ENCODE measurements at places on chromosomes 6 and 20.

- no peak for DNase-seq
These were observed 57.1 kb downstream of the CDH22 start for GRCh38 chr20:46251211-46251673.

DNA sequence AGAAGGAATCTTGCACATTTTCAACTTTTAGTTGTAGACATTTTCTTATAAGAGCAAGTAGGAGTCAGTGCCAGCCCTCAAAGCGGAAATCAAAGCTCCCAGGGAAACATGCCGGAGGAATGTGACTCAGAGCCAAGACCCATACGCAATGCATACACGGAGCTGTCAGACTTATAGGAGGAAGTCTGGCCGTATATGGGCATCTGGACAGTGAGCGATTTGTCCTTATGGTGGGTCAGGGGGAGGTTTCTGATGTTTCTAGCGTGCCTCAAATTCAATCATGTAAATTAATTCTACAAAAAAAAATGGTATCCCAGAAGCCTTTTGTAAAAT lies 3.6 kb upstream of the CCN2 start:
- DNase-seq = no peak

- DNase-seq = no peak
These were observed 3.7 kb downstream of the TJAP1 start for GRCh38 chr6:43481075-43481474.

DNA sequence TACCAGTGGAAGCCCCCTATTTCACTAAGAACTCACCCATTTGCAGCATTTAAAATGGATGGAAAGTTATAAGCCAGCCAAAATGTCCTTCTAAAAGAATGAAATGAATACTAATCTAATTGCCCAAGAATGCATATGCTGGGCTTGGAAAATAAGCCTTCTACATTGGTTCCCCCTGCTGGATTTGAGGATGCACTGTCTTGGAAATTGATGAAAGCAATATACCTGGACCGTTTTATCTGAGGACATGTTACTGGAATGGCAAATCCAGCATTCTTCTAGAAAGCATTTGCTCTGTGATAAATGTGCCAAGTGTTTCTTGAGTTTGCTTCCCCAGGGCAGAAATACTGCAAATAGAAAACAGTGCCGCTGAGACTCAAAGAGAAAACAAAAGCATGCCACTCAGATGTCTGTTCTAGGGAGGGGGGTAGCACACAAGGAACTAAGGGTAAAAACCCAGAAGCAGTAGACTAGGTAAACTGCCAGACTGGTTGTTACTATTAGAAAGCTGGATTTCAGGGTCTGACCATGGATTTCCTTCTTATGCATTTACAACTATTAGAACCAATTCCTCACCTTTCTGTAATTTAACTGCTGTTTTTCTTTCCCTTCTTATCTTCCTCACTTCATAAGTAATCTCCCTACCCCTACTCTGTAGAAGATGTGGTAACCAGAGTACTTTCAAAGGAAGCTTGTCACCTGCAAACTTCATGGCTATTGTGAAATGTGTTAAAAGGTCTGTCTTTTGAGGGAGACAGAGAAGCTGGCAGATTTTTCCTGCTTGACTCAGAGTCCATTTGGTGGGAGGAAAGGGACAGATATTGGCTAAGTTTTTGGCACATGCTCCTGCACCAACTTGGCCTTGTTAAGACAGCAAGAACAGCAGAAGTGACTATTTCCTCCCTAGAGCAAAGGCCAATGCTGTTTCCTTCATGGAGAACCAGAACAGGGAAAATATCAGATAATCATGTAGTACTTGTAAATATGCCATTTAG lies 642.6 kb downstream of the KIF16B start:
- no peak for DNase-seq

GRCh38 chr6:137216875-137217553 lies 2.2 kb downstream of the IFNGR1 start:
- DNase-seq = no peak

Measured in activated CD4-positive, alpha-beta T cell treated with anti-CD3 and anti-CD28 coated beads for 4 hours (primary cell).